ENCODE measurements at places on chromosomes 1 and 21.

DNA sequence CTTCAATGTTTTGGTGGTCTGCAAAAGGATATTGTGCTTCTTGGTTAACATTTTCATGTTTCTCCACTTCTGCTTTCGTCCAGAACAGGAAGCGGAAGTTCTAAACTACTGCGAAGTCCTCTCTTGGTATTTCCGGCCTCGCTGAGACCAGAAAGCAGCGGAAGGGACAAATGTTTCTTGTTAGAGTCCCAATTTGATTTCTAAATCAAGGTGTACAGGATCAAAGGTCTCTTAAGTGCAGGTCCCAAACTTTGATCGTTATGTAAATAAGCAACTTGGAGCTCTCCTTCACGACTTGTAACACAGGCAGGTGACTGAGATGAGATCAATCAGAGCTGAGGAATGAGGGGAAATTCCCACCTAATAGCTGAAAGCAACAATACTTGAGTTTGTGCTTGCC, 40.1 kb upstream of the HMCN1 start:
- no peak for DNase-seq

- no peak for DNase-seq
Observed at GRCh38 chr1:221868593-221869303, 126.9 kb upstream of the DUSP10 start.

- no peak for DNase-seq
Observed at GRCh38 chr1:219099307-219099706, 74.4 kb upstream of the LYPLAL1 start.

GRCh38 chr1:156549831-156550230, 22.5 kb downstream of the IQGAP3 start:
- DNase-seq, result no peak

- no peak for DNase-seq
Observed at GRCh38 chr1:158310623-158311022, 20.7 kb downstream of the CD1B start.

GRCh38 chr1:30609336-30609998, 113.9 kb downstream of the MATN1 start:
- DNase-seq, result no peak

GRCh38 chr1:39988618-39989343, 33.8 kb downstream of the MFSD2A start:
- DNase-seq, result no peak

DNA sequence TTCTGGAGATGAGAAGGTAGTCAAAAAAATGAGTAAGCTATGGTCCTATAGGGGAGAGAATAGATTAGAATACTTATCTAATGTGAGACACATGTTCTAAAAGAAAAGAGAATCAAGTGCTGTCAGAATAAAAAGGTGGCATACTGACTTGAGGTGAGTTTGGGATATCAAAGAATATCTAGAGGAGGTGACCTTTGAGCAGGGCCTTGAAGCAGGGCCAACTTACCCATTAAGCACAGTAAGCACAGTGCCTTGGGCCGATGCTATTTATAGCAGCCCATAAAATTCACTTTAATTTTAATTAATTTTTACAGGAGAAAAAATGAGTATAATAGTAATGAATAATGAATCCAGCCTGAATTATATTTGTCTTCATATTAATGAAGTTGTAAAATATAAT, 92.2 kb downstream of the XPR1 start:
- DNase-seq, result no peak

DNA sequence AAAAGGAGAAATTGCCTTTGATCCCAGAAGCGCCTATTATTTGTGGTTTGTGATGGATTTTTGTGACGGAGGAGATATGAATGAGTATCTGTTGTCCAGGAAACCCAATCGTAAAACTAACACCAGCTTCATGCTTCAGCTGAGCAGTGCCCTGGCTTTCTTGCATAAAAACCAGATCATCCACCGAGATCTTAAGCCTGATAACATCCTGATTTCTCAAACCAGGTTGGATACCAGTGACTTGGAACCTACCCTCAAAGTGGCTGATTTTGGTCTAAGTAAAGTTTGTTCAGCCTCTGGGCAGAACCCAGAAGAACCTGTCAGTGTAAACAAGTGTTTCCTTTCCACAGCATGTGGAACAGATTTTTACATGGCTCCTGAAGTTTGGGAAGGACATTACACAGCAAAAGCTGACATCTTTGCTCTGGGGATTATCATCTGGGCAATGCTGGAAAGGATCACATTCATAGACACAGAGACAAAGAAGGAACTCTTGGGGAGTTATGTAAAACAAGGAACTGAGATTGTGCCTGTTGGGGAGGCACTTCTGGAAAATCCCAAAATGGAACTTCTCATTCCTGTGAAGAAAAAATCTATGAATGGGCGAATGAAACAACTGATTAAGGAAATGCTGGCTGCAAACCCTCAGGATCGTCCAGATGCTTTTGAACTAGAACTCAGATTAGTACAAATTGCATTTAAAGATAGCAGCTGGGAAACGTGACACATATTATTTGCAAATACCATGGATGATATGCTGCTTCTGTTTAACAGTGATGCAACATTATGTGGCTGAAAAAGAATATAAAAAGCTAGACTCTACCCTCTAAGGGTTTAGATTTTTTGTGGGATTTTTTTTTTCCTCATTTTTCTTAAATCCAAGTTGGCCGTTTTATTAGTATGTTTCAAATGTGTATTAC, 10.5 kb downstream of the PDIK1L start:
- no peak for DNase-seq

DNA sequence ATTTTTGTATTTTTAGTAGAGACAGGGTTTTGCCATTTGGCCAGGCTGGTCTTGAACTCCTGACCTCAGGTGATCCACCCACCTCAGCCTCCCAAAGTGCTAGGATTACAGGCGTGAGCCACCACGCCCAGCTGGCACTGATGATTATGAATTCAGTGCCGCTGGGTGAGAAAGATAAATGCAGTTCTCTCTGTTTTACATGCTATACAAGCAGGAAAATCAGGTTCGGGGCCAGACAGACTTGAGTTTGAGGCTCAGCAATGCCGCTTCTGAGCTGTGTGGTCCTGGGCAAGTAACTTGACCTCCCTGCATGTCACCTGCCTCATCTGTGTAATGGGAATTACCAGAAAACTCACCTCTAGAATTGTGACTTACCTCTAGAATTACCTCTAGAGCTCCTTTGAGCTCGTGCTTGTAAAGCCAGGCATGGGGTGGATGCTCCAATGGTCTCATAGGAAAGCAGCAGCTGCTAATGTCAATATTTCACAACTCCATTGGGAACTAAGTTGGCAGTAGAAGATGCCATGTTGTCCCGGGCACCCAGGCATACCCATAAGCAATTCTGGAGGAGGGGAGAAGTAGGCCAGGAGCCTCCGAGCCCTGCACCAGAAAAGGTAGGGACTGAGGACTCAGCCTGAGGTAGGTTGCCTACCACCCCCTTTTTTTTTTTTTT, 119.8 kb upstream of the SLC25A33 start:
- no peak for DNase-seq

- DNase-seq, result no peak
Observed at GRCh38 chr1:192493584-192493983, 82.0 kb upstream of the RGS1 start.

DNA sequence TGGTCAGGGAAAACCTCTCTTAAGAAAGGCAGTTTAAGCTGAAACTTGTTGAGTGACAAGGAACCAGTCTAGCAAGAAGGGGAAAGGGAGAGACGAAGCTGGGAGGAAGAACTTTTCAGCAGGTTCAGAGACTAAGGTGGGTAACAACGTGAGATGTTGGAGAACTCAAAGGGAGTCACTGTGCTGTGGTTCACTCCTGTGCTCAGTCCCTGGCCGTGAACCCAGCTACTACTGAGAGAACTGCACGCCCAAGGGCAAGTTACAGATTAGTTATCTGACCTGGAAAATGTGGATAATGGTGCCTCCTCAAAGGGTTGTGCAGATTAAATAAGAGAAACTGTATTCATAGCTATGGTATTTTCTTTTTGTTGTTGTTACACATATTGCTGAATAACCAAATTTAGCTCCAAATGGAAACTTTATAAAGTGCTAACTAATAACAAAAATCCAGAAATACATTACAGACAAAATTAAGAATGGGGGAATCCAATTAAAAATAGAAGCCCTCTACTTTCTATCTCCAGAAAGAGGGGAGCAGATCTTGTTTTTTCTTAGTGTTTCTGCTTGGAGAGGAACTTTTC, 2.9 kb downstream of the ZBTB40 start:
- no peak for DNase-seq

- DNase-seq, result no peak
Observed at GRCh38 chr1:93399781-93400180, 48.1 kb upstream of the FNBP1L start.

DNA sequence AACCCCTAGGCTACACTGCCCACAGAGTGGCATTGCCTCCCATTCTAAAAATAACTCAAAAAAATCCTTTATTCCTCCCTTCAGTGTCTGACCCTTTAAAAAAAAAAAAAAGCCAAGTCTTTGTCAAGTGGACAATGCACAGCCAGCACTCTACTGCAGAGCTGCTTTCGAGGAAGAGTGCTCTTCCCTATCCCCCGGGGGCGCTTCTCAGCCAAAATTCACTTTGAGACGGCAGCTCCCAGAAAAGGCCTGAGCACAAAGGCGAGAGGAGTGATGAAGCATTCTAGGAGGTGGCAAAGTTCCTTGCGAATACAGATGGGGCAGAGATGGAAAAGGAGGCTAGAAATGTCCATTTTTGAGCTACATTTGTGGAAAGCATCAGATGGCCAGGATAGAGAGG, 23.3 kb downstream of the EPHA10 start:
- DNase-seq, result no peak

DNA sequence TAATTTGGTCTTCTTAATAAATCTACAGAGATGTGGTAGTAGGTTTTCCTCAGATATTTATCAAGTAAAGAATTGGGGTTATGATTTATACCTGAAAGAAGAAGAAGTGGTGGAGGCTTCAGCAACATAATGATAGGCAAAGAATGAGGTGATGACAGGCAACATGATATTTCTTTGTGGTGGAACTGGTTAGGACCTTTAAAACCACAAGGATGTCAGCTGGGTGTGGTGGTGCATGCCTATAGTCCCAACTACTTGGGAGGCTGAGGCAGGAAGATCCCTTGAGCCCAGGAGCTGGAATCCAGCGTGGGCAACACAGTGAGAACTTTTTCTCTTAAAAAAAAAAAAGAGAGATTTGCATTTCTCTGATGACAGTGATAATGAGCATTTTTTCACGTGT, 34.1 kb upstream of the COL11A1 start:
- no peak for DNase-seq

GRCh38 chr1:246591504-246591903, 25.2 kb downstream of the CNST start:
- no peak for DNase-seq
